ENCODE measurements at places on chromosomes 12 and 14. TPM values are rescaled to one million over a fixed set of nuclear protein-coding genes. Genes with fewer than 3 reads are reported as not detected.
A peak's percentile ranks its signal among the peaks of the same experiment; 100 is the strongest.

The SRRM4 gene
- total RNA-seq, result 0.12 TPM

The ARHGAP9 gene
- 37.7 TPM for total RNA-seq

DNA sequence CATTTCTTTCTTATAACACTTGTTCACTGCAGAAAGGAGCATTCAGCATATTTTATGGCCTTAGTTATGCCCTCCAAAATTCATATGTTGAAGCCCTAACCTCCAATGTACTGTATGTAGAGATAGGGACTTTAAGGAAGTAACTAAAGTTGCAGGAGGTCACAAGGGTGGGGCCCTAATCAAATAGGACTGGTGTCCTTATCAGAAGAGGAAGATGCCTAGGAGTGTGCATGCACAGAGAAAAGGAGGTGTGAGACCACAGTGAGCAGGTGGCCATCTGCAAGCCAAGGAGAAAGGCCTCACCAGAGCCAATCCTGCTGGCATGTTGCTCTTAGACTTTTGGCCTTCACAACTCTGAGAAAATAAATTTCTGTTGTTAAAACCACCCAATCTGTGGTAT lies 12.9 kb upstream of the E2F7 start:
- H3K4me1 ChIP-seq, result no peaks in the 10 kb centered on the region
- H3K4me3 ChIP-seq, result no peak overlapping the region
- no peaks in the 10 kb centered on the region for H3K27me3 ChIP-seq
- H3K36me3 ChIP-seq, result no peaks in the 10 kb centered on the region

- H3K36me3 ChIP-seq, result no peaks in the 10 kb centered on the region
- no peaks in the 10 kb centered on the region for H3K27me3 ChIP-seq
- H3K27ac ChIP-seq, result no peak overlapping the region
Measured at GRCh38 chr12:47164724-47165439, 85.1 kb upstream of the AMIGO2 start.

DNA sequence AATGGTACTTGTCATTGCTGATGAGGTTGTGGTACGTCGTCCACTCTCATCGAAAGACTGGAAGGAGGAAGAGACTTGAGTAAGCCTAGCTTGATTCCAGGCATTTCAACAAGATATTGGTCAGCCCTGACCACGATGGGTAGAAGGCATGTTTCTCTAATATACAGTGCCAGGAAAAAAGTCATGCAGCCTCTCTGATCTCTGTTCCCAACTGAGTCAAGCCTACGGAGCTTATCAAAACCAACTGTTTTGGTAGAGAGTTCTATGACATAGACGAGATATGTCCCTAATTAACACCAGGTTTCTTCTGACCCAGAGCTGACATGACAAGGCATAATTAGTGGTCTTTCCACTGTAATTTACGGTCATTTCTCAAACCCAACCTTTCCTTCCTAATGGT lies 58.5 kb downstream of the NIN start:
- peaks cover 55% of the 10 kb centered on the region for H3K36me3 ChIP-seq
- no peaks in the 10 kb centered on the region for H3K27me3 ChIP-seq
- no peak for DNase-seq
- H3K27ac ChIP-seq, result no peak overlapping the region
- H3K4me3 ChIP-seq, result no peak overlapping the region
- H3K4me1 ChIP-seq, result no peaks in the 10 kb centered on the region

The OR4L1 gene
- not detected for total RNA-seq

DNA sequence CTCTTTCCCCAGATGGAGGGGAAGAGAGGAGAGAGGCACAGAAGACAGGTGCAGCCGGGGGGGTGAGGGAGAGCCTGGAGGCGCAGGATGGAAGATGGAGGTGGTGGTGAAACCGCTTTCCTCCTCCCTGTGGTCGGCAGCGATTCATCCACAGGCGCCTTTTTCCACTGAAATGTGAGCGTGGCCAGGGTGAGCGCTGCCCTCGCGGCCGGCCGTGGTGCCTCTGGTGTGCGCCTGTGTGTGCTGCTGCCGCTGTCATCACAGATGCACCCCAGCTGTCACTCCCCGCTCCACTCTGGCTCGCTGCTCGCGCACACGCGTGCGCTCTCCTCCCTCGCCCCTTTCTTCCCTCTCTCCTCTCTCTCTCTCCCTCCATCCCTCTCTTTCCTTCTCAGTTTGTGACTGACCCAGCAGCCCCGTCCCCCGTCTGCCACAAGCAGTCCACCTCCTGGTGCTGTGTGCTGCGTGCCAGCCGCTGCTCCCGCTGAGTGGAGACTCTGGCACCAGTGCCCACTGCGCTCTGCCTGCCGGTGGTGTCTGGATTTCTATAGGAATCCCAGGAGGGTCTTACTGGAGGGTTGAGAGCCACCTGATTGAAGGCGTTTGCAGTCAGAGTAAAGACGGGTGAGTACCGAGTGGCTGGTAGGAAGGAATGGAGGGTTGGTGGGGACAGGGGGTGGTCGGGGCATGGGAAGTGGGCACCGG lies at the start of gene LRTM2:
TSS of gene LRTM2 (plus strand) at position 375 of the 705 bp plus-strand sequence. CDS start 7,584 bp downstream, outside the sequence.
- no peaks in the 10 kb centered on the region for H3K4me1 ChIP-seq
- H3K27ac ChIP-seq, result no peak within 1 kb of the TSS
- no peak for DNase-seq
- H3K27me3 ChIP-seq, result peaks cover 35% of the 10 kb centered on the region
- no peaks in the 10 kb centered on the region for H3K36me3 ChIP-seq

The RNF212B gene
- not detected for total RNA-seq

DNA sequence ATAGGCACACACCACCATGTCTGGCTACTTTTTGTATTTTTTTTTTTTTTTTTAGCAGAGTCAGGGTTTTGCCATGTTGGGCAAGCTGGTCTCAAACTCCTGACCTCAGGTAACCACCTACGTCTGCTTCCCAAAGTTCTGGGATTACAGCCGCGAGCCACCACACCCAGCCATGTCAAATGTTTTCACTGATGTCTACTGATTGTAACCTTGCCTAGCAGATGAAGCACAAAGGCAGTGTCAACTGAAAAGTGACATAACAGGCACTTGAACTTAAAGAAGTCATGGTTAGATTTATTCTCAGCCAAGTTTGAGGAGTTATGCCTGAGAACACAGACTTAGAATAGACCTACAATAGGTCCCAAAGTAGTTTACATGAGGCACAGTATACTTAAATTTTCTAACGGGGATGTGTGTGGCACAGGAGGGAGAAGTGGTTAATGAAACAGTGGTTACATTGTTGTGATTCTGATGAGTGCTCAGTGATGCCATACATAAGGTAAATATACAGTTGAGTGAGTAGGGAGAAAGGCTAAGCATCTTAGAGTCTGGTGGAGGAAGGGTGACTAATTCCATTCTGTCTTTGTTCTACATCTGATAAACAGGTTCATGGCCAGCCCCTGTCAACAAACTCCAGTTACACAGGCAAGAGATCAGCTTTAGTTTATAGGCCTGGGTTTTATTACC lies 12.6 kb upstream of the RNASE4 start:
- H3K4me1 ChIP-seq, result no peaks in the 10 kb centered on the region
- no peak overlapping the region for H3K4me3 ChIP-seq
- H3K36me3 ChIP-seq, result no peaks in the 10 kb centered on the region

The GYS2 gene
- total RNA-seq, result not detected

The GSC gene
- total RNA-seq, result not detected

GRCh38 chr14:104614126-104614812 lies 9.7 kb upstream of the TMEM179 start:
- no peak for DNase-seq
- peaks cover 27% of the 10 kb centered on the region for H3K27me3 ChIP-seq
- no peak overlapping the region for H3K27ac ChIP-seq
- H3K4me3 ChIP-seq, result no peak overlapping the region
- no peaks in the 10 kb centered on the region for H3K4me1 ChIP-seq
- H3K36me3 ChIP-seq, result no peaks in the 10 kb centered on the region

The DAO gene
- 0.26 TPM for total RNA-seq

DNA sequence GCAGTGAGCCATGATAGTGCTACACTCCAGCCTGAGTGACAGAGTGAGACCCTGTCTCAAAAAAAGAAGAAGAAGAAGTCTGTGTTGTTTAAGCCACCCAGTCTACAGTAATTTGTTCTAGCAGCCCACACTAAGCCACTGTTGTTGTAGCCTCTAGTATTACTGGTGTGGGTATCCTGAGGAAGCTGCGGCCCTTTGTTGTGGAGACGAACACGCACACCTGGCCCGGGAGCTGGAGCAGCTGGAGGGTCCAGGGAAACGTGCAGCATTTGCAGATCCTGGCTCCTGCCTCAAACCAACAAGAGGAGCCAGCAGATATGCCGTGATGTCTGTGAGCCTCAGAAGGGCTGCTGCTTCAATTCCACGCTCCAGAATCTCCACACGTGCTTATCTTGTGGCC lies 65.3 kb downstream of the MAP1LC3B2 start:
- no peak overlapping the region for H3K27ac ChIP-seq
- DNase-seq, result no peak
- no peaks in the 10 kb centered on the region for H3K27me3 ChIP-seq
- H3K36me3 ChIP-seq, result no peaks in the 10 kb centered on the region
- no peak overlapping the region for H3K4me3 ChIP-seq
- no peaks in the 10 kb centered on the region for H3K4me1 ChIP-seq

DNA sequence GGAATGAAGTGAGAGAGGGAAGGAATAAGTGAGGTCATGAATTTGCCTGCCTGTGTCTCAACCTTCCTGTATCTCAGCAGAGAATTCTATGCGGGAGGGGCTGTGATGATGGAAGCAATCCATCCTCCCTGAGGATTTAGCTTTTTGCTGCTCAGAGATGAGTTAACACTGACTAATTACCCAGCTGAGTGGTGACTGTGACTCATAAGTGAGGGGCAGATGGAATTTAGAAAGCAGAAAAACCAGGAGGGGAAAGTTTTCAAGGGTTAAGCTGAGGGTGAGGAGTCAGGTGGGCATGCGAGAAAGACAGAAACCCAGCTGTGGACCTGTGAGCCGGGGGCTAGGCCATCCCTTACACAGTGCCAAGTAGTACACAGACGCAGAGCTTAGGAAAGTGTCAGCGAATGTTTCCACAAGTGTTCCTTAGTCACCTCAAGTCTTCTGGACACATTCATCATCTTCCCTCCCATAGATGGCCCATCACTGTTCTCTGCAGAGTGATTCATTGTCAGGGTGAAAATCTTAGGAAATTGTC lies 277.9 kb downstream of the IPO8 start:
- H3K27ac ChIP-seq, result no peak overlapping the region
- no peaks in the 10 kb centered on the region for H3K4me1 ChIP-seq
- no peak for DNase-seq
- H3K27me3 ChIP-seq, result no peaks in the 10 kb centered on the region
- no peaks in the 10 kb centered on the region for H3K36me3 ChIP-seq
- no peak overlapping the region for H3K4me3 ChIP-seq

DNA sequence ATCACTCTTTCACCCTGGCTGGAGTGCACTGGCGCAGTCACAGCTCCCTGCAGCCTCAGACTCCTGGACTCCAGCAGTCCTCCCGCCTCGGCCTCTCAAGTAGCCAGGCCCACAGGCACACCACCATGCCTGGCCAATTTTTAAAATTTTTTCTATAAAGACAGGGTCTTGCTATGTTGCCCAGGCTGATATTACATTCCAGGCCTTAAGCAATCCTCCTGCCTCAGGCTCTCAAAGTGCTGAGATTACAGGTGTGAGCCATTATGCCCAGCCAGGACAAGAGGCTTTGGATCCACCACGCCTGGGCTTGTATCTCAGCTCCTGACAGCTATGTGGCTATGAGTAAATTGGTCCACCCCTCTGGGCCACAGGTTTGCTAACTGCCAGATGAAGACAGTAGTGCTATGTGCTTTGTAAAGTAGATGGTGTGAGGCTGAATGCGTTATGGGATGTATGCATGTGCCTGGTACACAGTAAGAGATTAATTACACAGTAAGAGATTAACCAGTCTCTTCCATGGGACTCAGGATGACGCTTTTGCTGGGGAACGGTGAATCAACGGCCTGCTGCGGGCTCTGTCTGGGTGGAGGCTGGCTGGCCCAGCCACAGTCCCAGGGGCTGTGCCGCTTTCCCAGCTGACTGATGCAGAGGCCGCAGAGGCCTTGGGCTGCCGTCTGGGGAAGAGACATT lies 53.3 kb upstream of the NCOR2 start:
- H3K4me1 ChIP-seq, result peaks cover 36% of the 10 kb centered on the region
- H3K27me3 ChIP-seq, result no peaks in the 10 kb centered on the region
- DNase-seq, result no peak
- no peaks in the 10 kb centered on the region for H3K36me3 ChIP-seq
- H3K27ac ChIP-seq, result peak overlapping the region; percentile 65

- H3K4me3 ChIP-seq, result no peak overlapping the region
- H3K36me3 ChIP-seq, result no peaks in the 10 kb centered on the region
- H3K27me3 ChIP-seq, result no peaks in the 10 kb centered on the region
- DNase-seq, result no peak
Measured at GRCh38 chr12:97321621-97322020, 141.0 kb upstream of the RMST start.

DNA sequence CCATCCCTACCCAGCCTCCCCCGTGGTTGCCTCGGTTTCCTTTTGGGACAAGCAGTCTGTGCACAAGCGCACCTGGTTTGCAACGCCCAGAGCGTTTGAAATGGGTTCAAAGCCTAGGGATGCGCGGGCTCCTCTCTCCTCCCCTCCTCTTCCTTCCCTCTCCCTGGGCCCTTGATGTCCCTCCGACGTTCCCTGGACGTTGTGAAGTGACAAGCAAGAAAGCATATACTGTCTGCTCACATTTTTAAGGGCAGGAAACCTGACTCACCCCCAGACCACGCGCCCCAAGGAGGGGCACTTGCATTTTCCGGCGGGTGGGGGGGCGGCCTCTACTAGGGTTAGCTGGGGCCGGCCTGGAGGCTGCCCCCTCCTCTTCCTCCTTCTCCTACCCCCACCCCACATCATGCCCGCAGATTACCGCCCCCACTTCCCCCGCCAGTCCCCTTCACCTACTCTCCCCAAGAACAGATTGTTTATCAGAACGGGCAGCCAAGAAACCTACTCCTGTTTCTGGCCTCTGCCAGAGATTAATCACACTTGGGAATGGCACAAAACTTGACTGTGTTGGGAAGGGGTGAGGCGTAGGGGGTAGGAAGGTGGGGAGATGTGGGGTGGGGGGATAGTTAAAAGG lies 9.5 kb upstream of the IRF2BPL start:
- H3K27me3 ChIP-seq, result no peaks in the 10 kb centered on the region
- peak overlapping the region; percentile 96 for H3K27ac ChIP-seq
- H3K4me1 ChIP-seq, result peaks cover 85% of the 10 kb centered on the region
- peak; percentile 82 for DNase-seq

GRCh38 chr12:115215544-115215943 lies 531.6 kb upstream of the TBX3 start:
- H3K27ac ChIP-seq, result no peak overlapping the region
- no peak overlapping the region for H3K4me3 ChIP-seq
- DNase-seq, result no peak
- no peaks in the 10 kb centered on the region for H3K4me1 ChIP-seq
- no peaks in the 10 kb centered on the region for H3K36me3 ChIP-seq

- H3K27ac ChIP-seq, result peak overlapping the region; percentile 30
- peaks cover 19% of the 10 kb centered on the region for H3K4me1 ChIP-seq
- peak; percentile 57 for DNase-seq
- no peaks in the 10 kb centered on the region for H3K27me3 ChIP-seq
Measured at GRCh38 chr14:92524602-92525185, 11.1 kb downstream of the RIN3 start.

DNA sequence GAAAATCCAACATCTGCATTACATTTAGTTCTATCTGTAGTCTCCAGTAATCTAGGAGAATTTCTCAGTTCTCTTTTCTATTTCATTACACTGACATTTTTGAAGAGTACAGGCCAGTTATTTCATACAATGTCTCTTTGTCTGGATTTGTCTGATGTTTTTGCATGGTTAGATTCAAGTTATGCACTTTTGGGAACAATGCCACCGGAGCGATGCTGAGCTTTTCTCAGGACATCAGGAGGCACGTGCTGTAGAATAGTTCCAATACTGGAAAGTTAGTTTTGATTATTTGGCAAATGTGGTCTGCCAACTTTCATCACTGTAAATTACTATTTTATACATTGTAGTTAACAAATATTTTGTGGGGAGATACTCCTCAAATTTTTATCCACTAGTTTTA lies 43.1 kb downstream of the ALDH1L2 start:
- no peak overlapping the region for H3K27ac ChIP-seq
- no peaks in the 10 kb centered on the region for H3K27me3 ChIP-seq
- no peaks in the 10 kb centered on the region for H3K4me1 ChIP-seq
- H3K4me3 ChIP-seq, result no peak overlapping the region
- DNase-seq, result no peak
- no peaks in the 10 kb centered on the region for H3K36me3 ChIP-seq

The EAPP gene
- 26.9 TPM for total RNA-seq

Data from upper lobe of right lung (tissue), 1 donor.